ENCODE measurements at places on chromosomes 2 and 18.

- DNase-seq: no peak
These were observed 82.0 kb downstream of the DPP4 start for GRCh38 chr2:161991991-161992390.

DNA sequence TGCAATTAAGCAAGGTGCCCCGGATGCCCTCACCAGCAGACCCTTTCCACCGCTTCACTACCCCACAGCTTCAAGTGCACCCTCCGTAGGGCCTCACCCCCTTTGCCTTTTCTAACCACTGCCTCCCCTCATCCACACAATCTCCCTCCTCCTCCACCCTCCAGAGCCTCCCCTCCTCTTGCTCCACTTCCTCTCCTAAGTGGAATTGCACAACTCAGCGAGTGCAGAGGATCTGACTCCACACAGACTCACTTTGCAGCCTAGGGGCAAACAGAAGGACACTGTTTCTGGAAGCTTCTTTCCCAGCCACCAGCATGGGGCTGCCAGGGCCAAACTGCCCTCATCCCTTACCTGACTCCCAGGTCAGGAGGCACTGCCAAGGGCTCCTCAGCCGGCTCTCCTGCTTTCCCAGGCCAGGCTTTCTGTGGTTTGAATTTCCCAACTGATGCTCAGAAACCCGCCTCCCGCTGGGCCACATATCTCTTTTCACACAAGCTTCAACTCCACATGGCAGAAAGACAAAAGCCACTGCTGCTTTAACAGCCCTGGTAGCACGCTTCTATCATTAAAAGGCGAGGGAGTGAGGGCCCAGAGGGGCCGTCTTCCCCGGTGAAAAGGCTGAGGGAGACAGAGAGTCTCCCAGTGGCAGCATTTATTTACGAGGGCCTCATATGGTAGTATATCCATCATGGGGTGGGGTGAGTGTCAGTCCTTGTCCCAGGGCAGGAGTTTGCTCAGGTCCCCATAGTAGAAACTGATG, 74.7 kb upstream of the MGAT4A start:
- no peak for DNase-seq

DNA sequence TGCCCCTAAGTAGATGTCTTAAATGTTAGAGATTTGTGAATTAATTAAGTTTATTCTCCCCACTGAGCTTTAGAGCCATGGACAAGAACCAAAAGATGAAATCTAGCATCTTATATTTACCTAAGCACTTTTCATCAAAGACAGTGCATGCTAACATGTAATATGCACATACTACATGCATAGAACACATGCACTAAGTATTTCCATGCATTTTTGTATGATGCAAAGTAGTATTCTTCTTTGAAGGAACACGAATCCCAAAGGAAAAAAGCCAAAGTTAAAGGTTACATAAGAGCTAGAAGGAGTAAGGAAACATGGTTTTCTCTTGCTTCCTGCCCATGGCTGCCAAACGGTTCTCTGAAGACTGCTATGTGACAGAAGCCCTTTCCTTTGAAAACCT, 15.3 kb downstream of the STAMBP start:
- no peak for DNase-seq

GRCh38 chr2:74515981-74516633, 1.9 kb downstream of the TLX2 start:
- no peak for DNase-seq

DNA sequence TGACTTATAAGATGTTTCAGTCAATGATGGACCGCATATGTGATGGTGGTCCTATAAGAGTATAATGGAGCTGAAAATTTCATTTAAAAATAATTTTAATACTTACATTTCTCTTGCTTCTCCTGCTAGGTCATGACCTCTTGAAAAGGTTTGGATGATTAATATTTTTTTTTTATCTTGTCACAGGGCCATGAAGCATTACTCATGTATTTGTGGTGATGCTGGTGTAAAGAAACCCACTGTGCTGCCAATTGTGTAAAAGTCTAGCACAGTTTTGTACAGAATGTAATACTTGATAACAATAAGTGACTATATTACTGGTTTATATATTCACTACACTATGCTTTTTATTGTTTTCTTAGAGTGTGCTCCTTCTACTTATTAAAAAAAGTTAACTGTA, 124.2 kb upstream of the CELF4 start:
- no peak for DNase-seq

DNA sequence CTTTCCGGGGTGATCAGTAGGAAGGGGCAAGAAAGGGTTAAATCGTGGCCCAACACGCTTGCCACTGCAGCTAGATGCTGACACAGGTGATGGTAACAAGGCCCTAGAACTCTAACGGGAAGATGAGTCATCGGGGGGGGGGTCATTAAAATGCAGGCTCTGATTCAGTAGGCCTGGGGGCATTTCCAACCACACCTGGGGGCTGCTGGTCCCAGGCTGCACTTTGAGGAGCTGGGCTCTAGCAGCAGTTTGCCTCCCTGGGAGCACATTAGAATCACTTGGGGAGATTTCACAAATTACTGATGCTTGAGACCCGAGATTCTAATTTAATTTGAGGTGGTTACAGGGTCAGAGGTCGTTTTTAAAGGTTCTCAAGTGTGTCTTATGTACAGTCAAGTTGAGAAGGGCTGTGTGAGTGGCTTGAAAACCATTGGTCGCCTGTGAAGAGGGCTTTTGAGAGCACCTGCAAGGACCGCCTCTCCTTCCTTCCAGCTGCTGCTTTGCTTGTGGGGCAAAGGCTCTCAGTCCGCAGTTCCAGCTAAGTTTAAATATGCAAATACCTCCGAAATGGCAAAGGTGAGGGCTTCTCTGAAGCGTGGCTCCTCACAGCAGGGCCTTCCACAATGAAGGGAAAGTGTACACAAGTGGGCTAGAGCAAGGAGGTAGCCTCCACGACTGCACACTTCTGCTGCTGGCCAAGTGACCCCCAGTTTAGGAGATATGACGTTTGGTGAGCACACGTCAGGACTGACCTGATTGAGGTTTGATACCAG, 128.0 kb upstream of the MSH6 start:
- no peak for DNase-seq

DNA sequence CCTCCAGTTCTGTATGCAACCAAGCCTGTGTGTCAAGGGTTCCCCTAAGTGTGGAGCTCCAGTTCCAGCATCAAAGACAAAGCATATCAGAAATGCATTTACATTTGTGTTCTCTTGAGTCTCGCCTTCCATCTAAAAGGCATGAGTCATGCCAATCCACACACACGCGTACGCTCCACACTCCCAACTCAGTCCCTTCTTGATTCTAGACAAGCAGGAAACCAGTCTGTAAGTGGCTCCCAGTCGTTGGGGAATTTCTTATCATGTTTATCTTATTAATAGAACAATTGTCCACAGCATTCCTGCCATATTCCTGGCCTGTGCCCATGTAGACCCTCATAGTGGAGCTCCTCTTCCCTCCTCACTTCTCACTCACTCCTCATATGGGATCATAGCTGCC, 86.4 kb upstream of the SLC35G4 start:
- no peak for DNase-seq

All from NCI-H774 (cell line).